Cardiac septum (tissue), 1 donor: ENCODE measurements at places on chromosomes 4 and X.

GRCh38 chrX:46704767-46705386 is 54.0 kb downstream of the SLC9A7 start:
- no peak for DNase-seq

- DNase-seq, result no peak
Observed at GRCh38 chr4:168551211-168551610, 54.4 kb downstream of the PALLD start.

DNA sequence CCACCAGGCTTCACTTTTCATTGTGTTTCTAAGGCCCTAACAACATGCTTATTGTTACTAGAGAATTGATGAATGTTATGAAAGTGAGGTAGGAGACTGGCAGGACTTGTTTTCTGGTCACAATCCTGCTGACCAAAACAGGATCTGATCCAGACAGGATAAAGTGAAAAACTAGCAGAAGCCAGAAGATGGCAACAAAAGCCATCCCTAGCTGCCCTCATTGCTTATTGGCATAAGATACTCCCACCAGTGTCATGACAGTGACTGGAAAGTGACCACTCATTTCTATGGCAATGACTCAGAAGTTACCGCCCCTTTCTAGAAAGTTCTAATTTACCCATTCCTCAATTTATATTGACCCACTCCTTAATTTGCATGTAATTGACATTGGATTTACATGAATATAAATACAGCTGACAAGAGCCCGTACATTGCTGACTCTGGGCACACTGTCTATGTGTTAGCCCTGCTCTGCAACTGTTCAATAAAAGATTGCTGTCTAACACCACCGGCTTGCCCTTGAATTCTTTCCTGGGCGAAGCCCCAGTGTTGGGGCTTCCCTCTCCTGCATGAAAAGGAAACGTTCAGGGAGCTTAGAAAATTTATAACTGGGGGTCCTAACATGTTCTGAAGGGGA is 30.0 kb upstream of the FGG start:
- no peak for DNase-seq

GRCh38 chrX:50736656-50737055 is 77.3 kb downstream of the SHROOM4 start:
- no peak for DNase-seq
